H4 (cell line): ENCODE measurements at places on chromosomes 6 and 20.

GRCh38 chr6:167341665-167342655, 17.1 kb downstream of the TTLL2 start:
- DNase-seq: no peak

- DNase-seq: no peak
Observed at GRCh38 chr6:150925590-150925928, 60.1 kb downstream of the MTHFD1L start.

- DNase-seq: no peak
Observed at GRCh38 chr6:158191032-158191431, 22.9 kb downstream of the GTF2H5 start.

DNA sequence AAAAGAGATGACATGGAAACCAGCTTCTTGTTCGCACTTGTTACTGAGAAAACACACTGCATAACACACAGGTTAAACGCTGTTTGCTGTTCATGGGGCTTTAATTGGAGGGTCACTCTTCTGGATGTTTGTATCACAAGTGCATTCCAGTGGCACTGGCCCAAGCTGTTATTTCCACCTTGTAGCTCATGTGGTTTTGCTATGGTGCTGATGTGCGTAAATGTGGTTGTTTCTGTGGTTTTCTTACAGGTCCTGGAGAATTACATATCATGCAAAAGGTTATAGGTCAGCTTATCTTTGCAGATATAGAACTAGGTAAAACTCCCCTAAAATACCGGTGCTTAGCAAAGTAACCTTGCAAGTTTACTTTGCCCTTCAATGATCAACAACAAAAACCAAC, 89.3 kb upstream of the AHI1 start:
- DNase-seq: peak; percentile 35

DNA sequence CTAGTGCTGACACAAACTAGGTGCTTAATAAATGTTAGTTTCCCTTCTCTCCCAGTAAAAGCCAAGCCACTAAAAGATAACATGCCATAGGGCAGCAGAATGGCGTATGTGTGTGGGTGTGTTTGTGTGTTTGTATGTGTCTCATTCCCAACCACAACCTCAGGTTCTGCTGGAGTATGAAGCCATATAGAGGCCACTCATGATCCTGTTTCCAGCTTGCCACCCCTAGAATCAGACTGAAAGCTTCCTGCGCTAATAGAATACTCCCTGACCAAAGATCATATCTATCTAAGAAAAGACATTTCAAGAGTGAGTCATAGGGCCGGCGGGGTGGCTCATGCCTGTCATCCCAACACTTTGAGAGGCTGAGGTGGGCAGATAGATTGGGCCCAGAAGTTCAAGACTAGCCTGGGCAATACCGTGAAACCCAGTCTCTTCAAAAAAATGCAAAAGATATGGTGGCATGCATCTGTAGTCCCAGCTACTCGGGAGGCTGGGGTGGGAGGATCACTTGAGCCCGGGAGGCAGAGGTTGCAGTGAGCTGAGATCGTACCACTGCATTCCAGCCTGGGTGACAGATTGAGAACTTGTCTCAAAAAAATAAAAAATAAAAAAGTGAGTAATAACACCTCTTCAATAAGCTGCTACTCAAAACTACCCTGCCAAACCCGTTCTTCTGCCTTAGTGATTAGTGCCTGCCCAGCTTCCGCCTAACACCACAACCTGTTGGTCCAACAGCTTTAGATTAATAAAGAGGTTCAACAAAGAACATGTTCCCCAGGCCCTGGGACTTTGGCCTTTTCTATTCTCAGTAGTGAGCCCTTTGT, 11.8 kb upstream of the SNRPC start:
- peak; percentile 25 for DNase-seq

GRCh38 chr6:91683240-91683639, 1096.4 kb upstream of the MAP3K7 start:
- DNase-seq: no peak

DNA sequence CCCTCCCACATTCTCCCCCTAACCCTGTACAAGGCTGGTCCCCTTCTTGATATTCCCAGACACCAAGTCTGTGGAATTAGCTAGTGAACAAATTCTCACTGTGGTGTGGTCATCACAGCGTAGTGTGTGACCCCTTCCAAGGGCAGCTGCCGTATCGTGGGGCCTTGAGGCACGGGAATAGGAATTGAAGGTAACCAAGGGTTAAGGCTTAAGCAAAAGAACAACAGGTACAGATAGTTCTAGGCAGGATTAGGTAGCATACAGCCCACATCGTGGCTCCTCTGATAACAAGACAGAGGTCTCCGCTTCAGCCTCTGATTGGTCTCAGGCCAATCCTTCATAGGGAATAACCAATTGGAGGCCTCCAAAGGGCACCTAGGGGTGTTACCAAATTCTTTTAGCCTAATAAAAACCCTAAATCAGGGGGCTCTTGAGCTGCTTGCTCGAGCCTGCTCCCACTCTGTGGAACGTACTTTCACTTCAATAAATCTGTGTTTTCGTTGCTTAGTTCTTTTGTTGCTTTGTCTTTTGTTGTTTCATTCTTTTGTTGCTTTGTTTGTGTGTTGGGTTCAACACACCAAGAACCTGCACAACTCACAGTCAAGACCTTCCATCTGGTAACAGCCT, 64.7 kb downstream of the GPR6 start:
- DNase-seq: no peak

GRCh38 chr6:69584913-69585729, 211.7 kb downstream of the LMBRD1 start:
- no peak for DNase-seq

DNA sequence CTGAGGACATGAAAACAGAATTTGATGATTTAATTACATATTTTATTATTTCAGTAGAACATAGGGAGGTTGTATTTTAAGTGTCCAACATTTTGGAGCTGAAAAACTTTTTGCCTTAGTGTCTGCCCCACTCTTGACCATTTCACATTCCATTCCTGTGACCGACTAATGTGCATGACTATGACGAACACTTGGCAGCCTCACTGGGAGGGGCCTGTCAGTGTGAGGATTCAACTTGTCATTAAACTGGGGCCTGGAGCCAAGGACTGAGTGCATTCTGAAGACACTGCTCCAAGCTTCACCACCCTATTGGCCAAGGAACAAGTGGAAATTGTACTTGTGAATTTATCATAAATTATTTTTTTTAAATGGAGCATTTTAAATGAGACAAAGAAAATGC, 661.3 kb downstream of the BCKDHB start:
- DNase-seq: peak; percentile 19

GRCh38 chr6:18036781-18037180, 49.3 kb upstream of the KIF13A start:
- DNase-seq: no peak

GRCh38 chr20:15576411-15576810, 996.8 kb downstream of the KIF16B start:
- DNase-seq: no peak

GRCh38 chr6:36127462-36128016, 2.8 kb upstream of the MAPK13 start:
- DNase-seq: no peak

DNA sequence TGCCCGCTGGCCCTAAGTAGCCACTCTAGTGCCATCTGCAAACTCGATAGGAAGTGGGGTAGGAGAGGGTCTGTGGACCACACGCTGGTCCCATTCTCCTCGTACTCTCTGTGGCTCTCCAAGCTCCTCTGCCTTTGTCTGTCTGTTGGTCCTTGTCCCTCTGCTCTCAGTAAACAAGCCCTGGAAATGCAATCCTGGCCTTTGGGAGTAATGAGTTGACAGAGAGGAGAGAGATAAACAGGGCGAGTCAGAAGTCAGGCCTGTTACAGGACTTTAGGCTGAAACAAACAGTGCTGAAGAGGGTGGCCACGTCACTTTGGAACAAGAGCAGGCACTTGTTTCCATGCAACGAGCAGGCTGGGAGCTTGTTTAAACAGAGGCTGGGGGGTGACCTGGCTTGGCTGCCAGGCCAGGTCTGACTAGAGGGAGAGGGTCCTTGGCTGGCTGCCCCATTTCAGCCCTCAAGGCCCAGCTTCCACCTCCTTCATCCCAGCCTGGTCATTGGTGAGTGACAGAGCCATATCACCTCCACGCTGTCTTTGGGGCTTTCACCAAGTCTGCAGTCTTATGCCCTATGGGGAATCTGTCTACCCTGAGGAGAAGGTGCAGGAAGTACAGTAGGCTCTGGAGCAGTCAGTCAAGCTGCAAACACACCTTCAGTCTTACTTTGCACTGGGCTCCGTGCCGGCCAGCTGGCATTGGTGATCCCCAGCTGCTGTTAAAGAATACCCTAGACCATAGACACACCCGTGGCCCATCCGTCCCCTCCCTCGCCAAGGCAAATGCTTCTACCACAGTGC, 22.6 kb downstream of the FOXP4 start:
- no peak for DNase-seq

- DNase-seq: no peak
Observed at GRCh38 chr20:40652441-40652987, 36.5 kb downstream of the MAFB start.

DNA sequence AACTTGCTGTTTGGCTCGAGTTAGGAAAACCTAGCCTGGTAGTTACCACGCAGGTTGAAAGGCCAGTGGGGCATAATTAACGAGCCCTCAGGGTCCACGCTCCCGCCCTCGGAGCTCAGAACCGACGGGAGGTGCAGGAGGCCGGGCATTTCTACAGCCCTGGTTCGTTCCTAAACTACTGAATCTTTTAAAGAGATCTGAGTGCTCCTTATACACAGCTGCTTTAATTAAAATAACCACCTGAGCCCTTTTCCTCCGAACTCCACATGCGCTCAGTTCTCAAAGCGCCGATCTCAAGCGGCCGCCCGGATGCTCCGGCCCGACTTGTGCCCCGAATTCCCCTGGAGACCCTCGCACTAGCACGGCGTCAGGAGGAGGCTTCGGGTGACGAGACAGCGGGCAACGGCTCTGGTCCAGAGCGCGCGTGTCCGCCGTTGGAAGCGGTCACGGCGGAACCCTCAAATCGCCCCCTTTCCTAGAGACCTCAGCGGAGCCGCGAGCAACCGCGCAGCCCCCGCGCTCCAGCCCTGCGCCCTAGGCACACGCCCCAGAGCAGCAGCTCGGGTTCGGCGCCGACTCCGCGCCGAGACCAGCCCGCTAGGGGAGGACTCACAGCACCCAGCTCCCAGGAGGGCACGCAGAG, 397 bp downstream of the WDR27 start:
- no peak for DNase-seq

GRCh38 chr6:115982453-115982852, 78.2 kb downstream of the FRK start:
- no peak for DNase-seq

DNA sequence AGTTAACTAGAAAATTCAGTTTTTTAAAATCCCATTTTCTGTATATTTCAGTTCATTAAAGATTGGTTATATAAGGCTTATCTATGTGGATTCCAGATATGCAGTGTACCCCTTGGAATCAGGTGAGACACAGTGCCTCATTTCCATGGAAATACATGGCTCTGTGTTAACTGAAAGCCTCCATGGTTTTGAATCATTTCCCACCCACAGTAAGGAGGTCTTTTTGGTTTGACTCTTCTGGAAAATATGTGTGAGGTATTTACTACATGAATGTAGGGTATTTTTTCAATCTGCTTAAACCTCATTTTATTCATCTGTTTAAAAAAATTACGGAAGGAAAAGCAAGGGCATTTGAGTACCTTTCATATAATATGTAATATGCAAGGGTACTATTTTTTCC, 25.5 kb downstream of the RNF144B start:
- DNase-seq: no peak

GRCh38 chr6:136210398-136211165, 39.5 kb downstream of the MTFR2 start:
- no peak for DNase-seq

DNA sequence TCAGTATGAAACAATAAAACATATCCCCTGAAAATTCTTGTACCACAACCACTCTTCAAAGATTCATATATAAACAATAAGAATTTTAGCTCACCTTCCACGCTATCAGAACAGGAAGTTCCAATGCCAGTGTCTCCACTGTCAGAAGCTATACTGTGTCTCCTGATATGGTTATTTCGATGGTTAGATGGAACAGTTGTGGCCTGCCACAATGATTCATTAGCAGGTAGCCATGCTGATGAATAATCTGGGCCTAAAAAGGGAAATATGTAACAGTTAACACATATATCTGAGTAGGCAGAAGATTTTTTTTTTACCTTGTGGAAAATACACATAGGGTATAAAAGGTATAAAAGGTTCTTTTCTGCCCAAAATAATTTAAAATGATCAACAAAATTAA, 19.0 kb downstream of the CEP85L start:
- no peak for DNase-seq

- no peak for DNase-seq
Observed at GRCh38 chr6:99189823-99190721, 159.4 kb downstream of the FAXC start.

DNA sequence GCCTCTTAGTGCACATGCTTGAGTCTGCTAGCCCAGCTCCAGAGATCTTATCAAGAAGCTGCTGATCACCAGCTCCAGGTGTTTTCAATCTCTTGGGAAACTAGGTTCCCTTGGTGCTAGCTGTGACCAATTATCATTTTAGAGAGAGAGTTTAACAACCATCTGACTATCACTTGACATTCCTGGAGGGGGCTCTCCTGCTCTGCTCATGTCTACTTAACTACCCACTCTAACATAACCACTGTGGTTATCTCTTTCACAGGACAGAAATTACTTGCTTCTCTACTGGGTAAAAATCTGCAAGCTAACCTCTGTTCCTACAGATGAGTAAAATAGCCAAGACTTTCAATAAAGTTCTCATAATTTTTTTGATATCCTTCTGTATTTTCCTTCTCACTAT, 823.4 kb upstream of the GJE1 start:
- no peak for DNase-seq

GRCh38 chr6:138253731-138254130, 35.4 kb upstream of the PBOV1 start:
- DNase-seq: no peak

DNA sequence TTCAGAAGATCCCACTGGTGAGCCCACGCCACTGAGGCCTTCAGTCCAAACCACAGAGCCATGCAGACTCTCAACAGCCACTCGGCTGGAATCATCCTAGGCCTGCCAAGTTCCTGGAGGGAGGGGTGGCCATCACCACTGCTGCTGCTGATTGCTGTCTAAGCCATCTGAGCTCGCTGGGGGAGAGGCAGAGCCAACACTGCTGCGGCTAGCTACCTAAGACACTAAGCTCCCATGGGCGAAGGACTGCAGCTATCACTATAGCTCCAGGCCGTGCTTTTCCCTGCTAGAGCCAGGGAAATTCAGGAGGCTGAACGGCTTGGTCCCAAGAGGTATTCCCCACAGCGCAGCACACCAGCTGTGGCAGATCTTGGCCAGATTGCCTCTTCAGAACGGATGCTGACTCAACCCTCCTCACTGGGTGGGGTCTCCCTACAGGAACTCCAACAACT, 73.6 kb downstream of the TBC1D32 start:
- DNase-seq: peak; percentile 16

DNA sequence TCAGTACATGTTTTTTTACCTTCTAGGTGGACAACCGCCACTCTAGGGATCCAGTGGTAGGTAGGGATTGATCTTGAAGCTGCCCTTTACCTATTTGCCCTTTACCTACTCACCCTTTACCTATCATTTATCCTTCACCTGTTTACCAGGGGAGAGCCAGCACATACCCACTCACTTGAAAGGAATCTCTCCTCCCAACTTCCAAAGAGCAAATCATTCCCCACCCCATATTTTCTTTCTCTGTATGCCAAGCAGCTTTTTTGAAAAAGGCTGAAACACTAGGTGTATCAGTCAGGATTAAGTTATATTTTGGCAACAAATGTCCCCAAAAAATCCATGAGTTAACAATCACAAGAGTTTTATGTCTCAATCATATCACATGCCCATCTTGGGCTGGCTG, 10.5 kb upstream of the EPM2A start:
- no peak for DNase-seq

- DNase-seq: no peak
Observed at GRCh38 chr6:110064744-110065524, 86.8 kb downstream of the GPR6 start.
